ENCODE measurements at places on chromosomes 2 and 18.

GRCh38 chr2:239866778-239867177 is 158.4 kb downstream of the NDUFA10 start:
- no peak for DNase-seq

DNA sequence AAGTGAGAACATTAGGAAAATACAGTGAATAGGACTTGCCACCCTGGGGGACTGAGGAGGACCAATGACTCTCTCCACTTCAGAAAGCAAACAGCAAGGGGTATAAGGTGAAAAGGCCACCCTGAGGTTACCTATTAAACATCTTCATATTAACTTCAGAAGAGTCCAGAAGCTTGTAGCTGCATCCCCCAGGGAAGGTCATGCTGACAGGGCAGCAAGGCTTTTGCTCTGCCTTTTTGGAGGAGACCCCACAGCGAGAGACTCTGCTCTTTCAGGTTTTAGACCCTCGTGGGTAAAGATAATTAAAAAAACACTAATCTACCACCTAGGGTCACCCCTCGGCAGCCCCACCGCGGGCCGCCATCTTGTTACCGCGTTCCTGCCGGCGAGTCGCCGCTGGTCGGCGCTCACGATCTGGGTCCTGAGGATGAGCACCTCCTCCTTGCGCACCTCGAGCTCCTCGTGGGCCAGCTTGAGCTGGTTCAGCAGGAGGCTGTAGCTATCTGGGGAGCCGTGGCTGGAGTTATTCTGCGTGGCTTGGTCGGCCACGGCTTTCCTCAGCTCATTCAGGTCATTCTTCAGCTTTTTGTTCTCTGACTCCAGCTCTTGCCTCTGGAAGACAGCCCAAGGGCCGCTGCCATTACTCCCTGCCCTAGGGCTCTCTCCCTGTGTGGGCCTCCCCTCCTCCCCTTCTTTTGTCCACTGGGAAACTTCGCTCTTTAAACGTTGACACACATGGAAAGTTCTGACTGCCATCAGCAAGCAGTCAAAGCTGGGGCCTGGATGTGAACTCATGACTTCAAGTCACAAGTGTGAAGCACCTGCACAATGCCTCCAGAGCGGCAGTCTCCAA is 50.7 kb upstream of the ACAA2 start:
- no peak for DNase-seq

DNA sequence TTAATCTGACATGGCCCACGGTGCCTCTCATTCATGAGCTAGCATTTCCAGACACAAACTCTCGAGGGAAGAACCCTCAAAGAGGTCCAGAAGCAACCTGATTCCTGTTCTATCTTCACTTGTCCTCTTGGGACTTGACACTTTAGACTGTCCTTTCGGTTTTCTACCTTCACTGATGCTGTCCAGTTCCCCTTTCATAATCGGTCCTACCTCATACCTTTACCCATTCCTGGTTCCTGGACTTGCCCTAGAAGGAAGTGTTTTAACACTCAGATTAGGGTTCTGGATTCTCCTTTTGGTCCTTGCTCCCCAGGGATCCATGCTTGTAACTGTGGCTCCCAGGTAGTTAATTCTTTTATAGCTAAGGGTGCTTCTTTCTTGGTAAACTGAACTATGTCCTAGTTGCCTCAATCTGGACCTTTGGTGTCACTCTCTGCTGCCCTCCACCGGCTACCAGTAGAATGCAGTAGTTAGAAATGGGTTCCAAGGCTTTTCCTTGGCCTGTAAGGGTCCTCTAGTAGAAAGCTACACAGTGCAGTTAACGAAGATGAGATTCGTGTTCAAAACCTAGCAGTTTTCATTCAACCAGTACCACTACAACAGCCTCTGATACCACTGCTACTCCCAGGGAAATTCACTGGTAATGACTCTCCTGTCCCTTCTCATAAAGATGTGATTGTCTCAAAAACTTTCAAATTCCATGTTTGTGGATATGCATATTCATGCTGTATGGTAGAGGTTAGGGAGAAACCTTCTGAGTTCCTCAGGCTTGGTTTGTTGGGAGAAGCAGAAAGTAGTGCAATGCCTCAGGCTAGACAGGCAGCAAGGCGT is 178.1 kb upstream of the CYP26B1 start:
- no peak for DNase-seq

DNA sequence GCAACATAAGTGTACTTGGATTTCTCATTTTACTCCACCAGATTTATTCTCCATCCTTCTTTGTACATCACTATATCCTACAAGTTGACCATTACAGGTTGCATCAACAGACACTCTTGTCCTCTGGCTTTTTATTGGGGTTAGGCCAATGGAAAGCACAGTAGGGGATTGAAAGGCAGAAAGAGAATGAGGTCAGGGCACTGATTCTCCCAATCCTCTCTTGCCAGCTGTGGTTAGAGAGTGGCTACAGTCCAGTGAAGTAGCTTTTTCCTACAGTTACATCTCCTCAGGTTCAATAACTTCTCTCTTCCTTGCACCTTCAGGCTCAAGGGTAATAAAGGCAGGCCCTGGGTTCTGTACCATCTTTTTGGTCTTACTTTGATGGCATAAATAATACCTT is 20.2 kb upstream of the COL5A2 start:
- DNase-seq = no peak

GRCh38 chr2:174873471-174873870 is 109.2 kb upstream of the CHRNA1 start:
- no peak for DNase-seq

DNA sequence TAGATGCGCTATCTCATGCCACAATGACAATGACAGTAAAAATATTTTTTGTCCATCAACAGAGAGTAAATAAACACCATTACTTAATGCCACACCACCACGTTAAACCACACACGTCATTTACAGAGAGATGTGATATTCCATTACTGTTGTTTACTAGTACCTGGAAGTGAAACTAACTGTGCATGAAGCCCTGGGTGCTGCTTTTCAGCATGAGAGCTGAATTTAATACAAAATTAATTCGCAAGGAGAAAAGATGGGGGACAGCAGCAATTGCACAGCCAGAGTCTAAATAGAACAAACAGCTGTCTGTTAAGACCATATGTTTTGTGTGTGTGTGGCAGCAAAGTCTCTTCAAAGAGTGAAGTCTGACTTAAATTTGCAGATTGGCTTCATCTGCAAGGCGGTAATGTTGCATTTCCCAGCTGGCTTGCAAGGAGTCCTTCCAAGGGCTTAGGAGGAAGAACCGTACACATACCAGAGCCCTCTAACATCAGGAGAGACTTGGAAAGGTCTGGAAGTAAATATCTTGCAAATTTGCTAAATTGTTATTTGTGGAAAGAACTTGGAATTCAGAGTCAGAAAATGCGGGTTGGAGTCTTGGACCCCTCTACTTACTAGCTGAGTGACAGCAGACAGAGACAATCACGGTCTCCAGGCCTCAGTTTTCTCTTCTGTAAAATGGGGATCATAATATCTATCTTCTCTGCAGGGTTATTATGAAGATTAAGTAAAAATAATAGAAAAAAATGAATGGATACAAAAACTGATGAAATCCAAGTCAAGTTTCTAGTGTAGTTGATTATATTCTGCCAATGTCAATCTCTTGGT is 127.6 kb downstream of the ALPK2 start:
- DNase-seq = no peak

GRCh38 chr18:12721495-12722275 is 18.8 kb downstream of the PSMG2 start:
- no peak for DNase-seq

GRCh38 chr18:39793609-39794008 is 2161.4 kb upstream of the PIK3C3 start:
- DNase-seq = no peak

Data from Right ventricle myocardium inferior (tissue), 1 donor.